ENCODE measurements at places on chromosomes 2 and 18.

GRCh38 chr18:26806224-26806623 is 59.3 kb downstream of the AQP4 start:
- no peak for DNase-seq

- DNase-seq: no peak
Measured at GRCh38 chr2:45207101-45207500, 197.8 kb upstream of the SIX2 start.

DNA sequence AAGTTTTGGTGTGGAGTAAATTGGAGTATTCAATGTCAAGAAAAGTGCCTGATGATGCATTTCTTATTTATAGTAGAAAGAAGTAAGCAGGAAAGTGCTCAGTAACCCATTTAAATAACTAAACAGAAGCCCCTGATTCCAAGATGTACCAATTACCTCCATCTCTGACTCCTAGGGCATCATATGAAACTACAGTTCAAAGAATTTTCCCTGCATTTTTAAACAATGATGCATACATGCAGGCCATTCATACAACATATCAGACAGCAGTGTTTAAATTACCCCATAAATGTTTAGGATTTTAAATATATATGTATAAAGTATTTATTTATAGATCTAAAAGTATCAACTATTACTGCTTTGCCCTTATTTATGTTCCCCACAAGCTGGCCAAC is 36.2 kb downstream of the FTCDNL1 start:
- no peak for DNase-seq

- DNase-seq: no peak
Measured at GRCh38 chr2:200637901-200638300, 52.1 kb downstream of the AOX1 start.

- no peak for DNase-seq
Measured at GRCh38 chr2:57146951-57147350, 899.7 kb upstream of the VRK2 start.

GRCh38 chr2:102367331-102367971 is 11.9 kb downstream of the IL18R1 start:
- DNase-seq: no peak

DNA sequence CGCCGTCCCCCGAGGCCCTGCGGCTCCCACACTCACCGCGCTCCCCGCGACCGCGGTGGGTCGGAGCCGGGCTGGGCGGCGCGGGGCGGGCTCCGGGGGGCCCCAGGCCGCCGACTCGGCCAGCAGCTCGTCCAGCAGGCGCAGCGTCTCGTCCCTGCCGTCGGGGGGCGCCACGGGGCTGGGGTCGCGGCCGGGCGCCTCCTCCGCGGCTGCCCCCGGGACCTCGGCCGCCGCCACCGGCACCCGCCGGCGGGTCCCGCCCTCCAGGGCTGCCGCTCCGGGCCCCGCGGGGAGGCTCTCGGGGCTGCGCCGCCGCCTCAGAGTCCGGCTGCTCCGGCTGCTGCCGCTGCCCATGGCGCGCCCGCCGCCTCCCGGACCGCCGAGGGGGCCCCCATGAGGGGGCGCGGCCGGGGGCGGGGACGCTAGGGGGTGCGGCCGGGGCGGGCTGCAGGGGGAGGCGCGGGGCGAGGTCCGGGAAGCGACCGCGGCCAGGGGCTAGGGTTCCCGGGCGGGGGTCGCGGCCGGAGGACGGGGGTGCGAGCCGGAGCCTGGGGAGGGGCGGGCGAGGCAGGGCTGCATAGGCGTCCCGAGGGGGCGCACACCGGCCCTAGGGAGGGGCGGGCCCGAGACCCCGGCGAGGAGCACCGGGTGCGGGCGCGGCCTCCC is at the start of gene CYS1:
CYS1 (minus strand) TSS at position 542 of the 666 bp plus-strand sequence; CDS start at position 354, 188 bp downstream.
- no peak for DNase-seq

DNA sequence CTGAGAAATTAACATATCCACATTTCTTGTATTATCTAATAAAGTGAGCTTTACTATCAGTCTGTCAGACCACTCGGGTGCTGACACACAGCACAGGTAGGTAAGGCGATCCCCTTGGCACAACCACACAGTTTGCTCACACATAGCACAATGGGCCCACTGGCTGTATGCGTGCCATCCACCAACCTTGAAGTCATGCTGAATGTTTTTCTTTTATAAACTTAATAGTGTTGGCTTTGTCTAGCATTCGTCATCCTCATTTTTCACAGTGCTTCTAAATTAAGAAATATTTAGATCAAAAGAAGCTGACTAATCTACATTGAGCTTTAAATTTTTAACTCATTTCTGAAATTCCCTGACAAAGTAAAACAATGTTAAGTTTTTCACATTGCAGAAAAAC is 50.0 kb upstream of the PAPOLG start:
- DNase-seq: no peak

- no peak for DNase-seq
Measured at GRCh38 chr2:142876423-142876822, 1.0 kb upstream of the KYNU start.

DNA sequence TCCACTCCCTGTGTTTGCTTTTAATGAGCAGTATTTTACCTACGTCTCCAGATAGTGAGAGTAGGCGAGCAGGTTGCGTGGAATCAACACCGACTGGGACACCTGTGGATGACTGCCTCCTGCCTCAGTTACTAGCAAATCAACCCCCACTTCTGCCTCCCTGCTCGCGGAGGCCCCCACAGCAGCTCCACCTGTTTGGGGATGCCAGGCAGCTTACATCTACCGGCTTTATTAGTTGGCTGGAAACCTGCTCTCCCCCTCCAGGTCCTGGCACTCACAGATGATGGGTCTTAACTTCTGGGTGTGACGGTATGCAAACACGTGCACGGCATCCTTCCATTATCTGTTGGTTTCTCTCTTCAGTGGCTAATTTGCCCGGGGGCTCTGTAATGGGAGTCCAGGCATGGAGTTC is 164.4 kb upstream of the SESTD1 start:
- no peak for DNase-seq

DNA sequence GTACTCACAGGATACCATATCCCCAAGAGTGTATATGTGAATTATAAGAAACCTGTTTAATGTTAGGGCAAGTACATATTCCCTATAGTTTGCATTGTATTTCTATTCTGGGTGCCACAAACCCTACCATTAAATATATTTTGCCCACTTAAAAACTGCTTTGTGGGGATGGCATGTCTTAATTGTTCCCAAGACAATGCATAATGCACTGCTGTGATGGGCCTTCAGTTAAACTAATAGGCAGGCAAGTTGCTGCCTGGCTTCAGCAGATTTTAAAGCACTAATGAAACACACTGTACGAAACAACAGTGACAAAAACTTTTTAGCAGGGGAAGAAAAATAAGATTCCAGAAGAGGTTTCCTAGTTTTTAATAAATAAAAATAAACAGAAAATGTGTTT is 104.8 kb upstream of the VRK2 start:
- no peak for DNase-seq

DNA sequence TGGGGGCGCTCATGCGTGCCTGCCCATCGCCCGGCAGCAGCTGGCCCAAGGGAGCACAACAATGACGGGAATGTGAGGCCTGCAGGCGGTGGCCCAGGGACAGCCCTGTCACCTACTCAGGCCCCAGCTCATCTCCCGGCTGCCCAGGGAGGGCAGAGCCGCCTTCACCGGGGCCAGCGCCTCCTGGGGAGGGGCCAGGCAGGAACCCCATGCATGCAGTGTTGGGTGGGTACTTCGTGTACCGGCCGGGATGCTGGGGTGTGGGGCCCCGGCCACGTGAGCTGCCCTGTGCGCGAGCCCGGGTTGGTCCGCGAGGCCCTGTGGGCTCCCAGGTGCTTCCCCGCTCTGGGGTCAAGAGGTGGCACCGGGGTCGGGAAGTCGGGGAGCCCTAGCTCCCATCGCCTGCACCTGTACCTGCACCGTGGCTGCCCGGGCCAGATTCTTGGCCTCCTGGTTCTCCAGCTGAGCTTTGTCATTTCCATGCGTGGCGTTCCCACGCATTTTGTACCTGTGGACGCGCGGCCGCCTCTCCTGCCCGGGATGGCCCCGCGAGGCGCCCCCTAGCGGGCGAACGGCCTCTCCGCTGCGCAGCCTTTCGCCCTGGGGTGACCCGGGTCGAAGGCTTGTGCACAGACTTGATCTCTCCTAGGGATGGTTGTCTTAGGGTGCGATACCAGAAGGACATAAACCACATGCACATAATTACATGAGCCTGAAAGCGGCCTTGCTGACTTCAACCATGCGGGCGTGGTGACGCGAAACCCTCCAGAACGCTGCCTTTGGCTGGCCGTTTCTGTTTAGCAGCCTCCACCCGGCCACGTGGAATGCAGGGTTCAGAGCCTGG is 950 bp downstream of the KLHL30 start:
- peak; percentile 22 for DNase-seq

GRCh38 chr18:70005580-70005979 is 57.9 kb upstream of the CD226 start:
- DNase-seq: no peak

DNA sequence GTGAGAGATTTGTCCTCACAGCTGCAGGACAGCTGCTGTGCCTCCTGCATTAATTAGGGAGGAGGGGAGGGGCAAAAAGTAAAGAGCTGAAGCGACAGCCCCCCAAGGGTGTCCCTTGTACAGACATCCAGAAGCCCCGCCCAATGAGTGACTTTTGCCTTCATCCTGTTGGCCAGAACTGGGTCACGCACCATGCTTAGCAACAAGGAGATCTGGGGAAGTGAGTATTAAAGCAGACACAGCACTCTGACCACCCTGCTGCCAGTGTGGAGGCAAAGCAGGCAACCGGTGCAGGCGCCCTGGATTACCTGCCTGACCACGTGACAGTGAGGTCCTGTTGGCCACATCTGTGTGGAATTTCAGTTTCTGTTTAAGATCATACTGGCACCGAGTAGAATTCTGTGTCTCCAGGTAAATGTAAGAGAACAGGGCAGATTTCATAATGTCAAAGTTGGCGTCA is 21.5 kb upstream of the BIN1 start:
- no peak for DNase-seq

DNA sequence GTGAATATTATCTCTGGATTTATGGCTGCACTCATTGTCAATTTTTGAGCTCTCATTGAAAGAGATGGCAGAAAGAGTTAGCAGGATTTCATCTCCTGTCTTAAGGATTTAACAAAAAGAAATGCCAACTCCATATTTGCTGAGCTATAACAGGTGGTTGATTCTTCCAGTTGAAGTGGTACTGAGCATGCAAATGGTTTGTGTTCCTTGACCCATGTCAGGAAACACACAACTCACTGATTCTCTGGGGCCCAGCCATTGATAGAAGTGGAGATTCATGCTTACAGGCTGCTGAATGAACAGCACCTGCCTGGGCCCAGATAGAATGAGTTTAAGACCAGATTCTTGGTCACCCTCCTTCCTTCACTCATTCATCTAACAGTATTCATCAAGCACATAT is 128.8 kb downstream of the CERS6 start:
- no peak for DNase-seq

- no peak for DNase-seq
Measured at GRCh38 chr2:227477291-227477690, 5.3 kb downstream of the AGFG1 start.

DNA sequence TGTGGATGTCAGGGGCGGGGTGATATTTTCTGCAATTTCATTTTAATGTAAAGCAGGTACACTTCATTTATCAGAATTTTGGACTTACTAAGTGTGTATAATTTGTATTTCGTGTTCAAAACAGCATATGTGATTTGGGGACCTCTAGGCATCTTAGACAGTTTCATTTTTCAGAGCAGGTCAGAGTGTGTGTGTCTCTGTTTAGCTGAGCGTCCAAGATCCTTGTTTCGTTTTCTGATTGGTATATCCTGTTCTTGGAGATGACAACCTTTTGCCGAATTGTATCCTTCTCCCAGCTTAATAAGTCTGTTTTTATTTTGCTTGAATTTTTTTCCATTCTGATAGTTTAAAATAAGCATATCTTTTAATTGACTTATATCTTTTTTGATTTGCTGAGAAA is 128.3 kb downstream of the KCNJ3 start:
- no peak for DNase-seq

DNA sequence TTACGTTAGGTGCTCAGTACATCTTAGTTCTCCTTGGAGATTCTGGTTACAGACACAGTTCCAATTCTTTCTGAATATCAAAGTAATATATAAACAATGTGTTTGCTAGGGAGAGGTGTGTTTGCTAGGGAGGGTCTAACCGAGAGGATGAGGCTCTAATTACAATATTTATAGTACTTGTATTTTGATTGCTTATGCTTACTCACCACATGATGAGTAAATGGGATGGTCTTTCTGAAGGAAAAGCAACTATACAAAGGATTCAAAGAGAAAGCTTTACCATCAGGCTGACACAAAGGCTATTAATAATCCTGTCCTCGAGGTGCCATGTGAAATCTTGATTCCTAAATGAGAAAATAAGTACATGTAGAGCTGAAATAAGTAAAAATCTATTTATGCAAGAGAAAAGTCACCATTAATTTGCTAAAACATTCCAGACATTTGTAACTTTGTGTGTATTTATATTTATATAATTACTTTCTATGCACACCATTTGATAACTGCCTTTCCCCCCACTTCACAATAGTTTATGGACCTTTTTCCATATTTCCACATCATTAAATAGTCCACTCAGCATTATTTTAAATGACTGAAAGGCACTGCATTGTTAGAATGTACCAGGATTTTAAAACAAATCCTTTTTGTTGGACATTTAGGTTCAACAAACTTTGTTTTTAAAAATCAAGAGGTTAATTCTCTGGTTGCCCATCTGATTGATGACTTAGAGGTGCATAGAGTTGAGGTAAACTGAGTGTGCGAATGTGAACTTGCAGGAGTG is 94.5 kb upstream of the FN1 start:
- no peak for DNase-seq

DNA sequence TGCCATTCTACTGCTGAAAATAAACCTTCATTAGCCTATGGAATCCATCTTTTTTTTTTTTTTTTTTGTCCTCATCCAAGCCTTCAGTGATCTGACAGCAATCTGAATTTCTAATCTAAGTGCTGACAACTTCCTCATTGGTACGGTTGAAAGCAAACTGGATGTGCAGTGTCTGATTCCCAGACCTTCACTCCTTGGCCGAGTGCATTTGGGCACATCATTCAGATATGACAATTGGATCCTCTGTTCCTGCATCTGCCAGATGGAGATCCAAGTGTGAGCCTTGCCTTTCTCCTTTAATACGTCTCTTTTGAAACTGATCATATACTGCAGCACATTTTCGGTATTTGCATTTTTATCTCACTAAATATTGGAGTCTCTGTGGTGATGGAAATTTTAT is 713.1 kb downstream of the DCDC2C start:
- DNase-seq: no peak
